Posterior vena cava (tissue), 2 donors: ENCODE measurements at places on chromosomes 11 and 22. TPM values are rescaled to one million over a fixed set of nuclear protein-coding genes. Genes with fewer than 3 reads are reported as not detected.

DNA sequence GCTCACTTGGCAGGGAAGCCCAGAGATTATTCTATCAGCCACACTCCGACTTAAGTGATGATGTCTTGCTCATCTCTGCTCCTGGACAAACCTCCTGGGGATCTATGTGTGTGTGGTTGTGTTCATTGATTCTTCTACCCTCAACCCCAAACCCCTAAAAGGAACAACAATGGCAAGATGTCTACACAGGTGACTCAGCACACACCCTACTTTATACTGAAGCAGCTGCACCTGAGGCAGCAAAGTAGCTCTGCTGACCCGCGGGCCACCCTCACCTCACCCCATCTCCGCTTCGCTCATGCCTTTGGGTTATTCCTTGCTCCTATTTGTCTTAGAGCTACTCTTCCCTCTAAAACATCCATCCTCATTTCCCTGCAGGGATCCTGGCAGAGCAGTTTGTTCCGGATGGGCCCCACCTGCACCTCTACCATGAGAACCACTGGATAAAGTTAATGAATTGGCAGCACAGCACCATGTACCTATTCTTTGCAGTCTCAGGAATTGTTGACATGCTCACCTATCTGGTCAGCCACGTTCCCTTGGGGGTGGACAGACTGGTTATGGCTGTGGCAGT lies 38.7 kb downstream of the TMEM45B start:
- no peak for DNase-seq

DNA sequence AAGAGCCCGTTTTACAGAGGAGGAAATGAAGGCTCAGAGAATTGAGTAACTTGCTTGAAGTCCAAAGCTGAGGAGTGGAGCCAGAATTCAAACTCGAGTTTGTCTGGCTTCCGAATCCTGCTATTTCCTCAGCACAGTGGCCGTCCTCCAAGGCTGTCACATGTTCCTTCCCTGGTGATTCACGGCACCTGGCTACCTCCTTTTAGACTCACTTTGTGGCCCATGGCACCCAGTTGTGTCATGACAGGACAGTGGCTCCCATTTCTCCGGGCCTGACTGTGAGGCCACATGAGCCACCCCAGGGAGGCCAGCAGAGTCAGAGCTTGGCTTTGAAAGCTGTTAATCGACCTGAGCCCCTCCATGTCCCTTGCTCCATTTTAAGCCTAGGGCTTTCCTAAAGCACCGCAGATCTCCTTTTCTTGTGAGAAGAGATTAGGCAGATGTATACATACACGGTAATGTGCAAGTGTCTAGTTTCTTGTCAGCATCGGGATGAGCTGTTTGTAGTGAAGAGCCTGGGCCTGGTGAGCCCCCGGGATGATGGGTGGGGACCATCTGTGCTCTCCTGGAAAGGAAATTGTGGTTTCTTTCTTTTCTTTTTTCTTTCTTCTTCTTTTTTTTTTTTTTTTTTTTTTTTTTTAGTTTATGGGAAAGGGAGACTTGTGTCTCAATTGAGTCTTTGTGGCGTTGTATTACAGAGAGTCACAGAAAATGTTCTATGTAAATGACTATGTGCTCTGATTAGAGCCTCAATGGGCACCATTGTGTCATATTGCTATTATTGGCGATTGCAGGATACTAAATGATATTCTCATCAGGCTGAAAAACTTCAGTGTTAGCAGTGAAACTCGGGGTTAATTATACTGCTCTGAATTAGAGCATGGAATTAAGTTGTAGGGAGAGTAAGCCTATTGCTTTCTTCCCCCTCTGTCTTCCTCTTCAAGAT lies 54.8 kb downstream of the PTPRJ start:
- DNase-seq, result peak; percentile 90

Gene RPS6KA4
- 33.5 TPM for total RNA-seq

Gene SCGB1D2
- total RNA-seq, result not detected
